ENCODE measurements at places on chromosomes 7 and 10.
A peak's percentile ranks its signal among the peaks of the same experiment; 100 is the strongest.

- DNase-seq: no peak
Observed at GRCh38 chr7:1054861-1055450, 10.6 kb downstream of the GPR146 start.

- DNase-seq: no peak
Observed at GRCh38 chr7:43351683-43352082, 231.2 kb upstream of the STK17A start.

GRCh38 chr7:101832685-101833375 lies 15.4 kb downstream of the CUX1 start:
- no peak for DNase-seq

GRCh38 chr10:101141616-101142532 lies 10.8 kb downstream of the TLX1 start:
- DNase-seq: peak; percentile 85

DNA sequence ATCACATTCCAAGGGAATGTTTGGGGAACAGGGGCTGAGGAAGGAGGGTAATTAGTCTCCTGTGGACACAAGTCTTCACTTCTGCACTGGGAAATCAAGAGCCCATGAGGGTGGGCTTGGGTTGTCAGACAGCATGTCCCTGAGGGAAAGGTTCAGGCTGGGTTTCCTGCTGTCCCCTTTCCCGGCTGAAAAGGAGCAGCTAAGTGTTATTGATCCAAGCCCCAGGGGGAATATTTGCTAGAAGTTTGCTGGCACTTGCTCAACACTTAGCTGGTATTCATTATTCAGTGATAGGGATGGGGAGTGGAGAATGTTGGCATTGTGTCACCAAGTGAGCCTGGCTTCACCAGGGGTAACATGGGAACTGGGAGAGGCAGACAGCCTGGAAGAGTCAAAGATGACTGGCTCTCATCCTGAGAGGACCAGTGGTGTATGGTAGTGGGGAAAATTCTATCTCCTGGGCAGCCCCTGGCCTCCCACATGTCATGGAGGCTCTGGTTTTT lies 344.4 kb upstream of the PODXL start:
- DNase-seq: no peak

- no peak for DNase-seq
Observed at GRCh38 chr10:6022660-6023059, 39.5 kb downstream of the IL2RA start.

All from OCI-LY7 (cell line).